NCI-H510A treated with DMSO at 0.1 percent for 48 hours (cell line): ENCODE measurements at places on chromosomes 4 and X.

DNA sequence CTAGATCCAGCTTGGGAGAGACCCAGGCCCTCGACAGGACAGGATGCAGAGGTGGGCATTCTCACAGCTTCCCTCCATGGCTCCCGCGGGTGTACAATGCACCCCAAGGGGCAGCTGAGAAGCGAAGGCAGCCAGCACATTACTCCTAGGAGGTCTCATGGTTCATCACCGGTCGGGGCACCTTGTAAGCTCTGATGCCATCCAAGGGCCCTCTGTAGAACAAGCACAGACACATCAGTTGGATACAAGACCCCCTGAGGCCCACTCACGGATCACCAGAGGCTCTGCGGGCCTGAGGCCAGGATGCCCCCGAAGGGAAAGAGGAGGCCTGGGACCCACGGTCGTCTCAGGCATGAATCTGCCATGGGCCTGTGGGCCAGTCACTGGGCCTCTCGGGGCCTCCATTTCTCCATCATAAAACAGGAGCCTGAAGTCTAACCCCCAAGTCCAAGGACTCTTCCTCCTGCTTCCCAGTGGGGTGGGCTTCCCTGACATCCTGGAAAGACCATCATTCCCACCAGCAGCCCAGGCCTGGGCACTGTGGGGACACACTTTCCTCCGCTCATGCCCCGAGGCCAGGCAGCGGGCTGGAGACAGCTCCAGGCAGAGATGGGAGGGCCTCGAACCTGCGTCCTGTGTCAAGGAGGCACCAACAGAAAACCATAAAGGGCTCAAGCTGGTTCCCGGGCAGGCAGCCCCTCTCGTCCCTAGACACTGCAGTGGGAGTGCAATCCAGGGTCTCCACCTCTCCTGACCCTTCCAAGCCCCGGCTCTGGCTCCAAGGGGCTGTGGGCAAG, 20.1 kb downstream of the HMX1 start:
- DNase-seq = no peak

DNA sequence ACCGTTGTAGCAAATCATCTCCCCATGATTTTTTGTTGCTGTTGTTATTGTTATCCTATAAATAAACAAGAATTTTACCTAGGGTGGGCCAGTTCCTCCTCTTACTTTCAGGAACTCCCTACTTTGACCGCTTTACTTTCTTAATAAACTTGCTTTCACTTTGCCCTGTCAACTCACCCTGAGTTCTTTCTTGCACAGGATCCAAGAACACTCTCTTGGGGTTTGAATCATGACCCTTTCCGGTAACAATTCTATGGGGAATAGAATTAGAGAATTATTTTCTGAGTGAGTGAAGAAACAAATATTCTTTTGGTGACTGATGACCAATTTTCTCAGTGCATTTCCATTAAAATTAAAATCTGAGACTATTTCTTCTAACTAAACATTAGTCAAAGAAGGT, 584.0 kb upstream of the TENM3 start:
- no peak for DNase-seq

DNA sequence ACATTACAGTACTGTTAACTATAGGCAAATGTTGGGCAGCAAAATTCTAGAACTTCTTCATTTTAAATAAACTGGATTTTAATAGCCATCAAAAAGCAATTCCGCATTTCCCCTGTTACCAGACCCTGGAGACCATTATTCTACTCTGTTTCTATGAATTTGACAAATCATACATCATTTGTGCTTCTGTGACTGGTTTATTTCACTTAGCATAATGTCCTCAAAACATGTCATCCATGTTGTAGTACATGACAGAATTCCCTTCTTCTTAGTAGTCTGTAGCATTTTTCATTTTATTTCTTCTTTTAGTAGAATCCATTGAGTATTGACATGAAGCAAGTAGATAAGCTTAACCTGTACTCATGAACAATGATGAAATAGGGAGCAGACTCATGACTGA, 59.4 kb upstream of the PPP4R3C start:
- no peak for DNase-seq

- no peak for DNase-seq
Measured at GRCh38 chr4:46927201-46927600, 18.2 kb upstream of the COX7B2 start.

GRCh38 chrX:10576777-10577447, 43.5 kb downstream of the MID1 start:
- DNase-seq = no peak

DNA sequence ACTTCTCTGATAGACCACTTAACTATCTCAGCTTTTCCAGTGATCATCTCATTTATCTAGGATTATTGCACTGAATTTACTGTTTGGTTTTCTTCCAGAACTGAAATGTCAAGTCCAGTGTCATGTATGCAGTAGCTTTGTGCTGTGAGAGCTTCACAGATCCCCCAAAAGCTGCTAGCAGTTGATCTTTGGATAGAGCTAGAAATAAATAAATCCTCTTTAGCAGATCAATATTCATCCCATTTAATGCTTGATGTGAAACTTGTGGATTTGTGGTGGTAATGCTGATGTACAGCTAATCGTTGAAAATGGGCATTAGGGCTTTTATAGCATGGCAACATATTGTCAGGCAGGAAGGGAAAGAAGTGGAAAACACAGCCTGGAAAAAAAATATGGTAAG, 509.6 kb upstream of the FAM241A start:
- DNase-seq = no peak

DNA sequence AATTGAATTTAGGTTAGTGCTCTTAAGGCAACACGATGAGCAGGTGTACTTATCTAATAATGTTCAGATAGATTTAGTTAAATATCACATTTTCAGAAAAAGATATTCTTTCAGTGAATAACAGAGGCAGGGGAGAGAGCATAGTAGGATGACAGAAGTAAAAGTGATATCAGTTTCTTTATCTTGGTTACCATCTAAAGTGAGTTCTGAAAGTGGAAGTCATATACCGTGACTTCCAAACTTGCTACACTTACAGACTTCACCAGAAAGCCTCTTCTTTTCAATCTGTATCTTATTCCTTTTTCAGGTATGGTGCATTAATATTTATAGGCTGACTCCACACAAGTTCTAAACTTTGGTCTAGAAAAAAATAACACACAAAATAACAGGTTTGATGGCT, 124.9 kb downstream of the POU4F2 start:
- DNase-seq = no peak

GRCh38 chr4:84582988-84583875, at the start of gene CDS1:
Gene CDS1 (plus strand): TSS chr4:84583127. CDS start chr4:84583402, 275 bp downstream.
- peak; percentile 64 for DNase-seq

- DNase-seq = no peak
Measured at GRCh38 chrX:130826249-130826648, 76.8 kb downstream of the ENOX2 start.

- no peak for DNase-seq
Measured at GRCh38 chr4:70000711-70001110, 4.9 kb downstream of the STATH start.

- DNase-seq = no peak
Measured at GRCh38 chr4:26217481-26217880, 103.3 kb upstream of the RBPJ start.

GRCh38 chrX:132984058-132984650, 25.7 kb upstream of the HS6ST2 start:
- no peak for DNase-seq

DNA sequence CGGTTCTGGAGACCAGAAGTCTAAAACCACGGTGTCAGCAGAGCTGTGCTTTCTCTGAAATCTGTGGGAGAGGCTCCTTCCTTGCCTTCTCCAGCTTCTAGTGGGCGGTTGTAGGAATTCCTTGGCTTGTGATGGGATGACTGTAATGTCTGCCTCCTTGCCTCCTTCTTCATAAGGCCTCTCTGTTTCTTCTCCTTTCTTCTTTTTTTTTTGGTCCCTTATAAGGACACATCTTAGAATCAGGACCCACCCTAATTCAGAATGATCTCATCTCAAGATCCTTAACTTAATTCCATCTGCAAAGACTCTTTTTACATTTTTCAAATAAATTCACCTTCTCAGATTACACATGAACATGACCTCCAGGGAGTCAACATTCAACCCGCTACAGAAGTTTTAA, 186.9 kb downstream of the STK32B start:
- no peak for DNase-seq

DNA sequence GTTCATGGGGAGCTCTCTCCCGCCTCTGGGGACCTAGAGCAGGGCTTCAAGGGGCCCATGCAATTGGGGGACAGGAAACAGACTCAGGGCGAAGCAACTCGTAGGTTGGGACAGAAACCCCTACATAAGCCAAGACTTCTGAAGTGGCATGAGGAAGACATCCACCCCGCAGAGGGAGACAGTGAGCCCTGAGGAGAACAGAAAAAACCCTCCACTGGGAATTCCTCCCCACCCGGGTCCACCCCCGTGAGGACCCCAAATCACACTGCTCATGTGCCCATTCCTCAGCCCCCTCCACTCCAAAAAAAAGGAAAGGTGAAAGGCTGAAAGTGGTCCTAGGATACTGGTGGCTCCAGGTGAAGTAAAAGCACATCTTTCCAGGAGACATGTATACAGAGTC, 74.0 kb downstream of the CPZ start:
- no peak for DNase-seq

DNA sequence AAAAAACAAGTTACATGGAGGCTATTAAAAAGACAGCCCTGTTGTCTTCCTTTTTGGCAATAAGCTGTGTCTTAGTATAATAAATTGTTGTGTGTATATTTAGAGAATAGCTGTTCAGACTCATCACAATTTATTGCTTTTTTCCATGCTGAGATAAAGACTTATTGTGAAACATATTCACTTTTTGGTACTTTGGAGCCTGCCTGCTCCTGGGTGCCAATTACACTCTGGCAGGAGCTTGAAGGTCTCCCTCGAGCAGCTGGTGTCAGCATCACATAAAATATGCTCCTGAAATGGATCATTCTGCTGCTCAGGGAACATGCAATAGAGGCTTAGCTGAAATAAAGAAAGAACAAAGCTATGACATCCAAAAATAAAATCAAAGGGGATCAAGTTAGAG, 211.6 kb upstream of the DKK2 start:
- DNase-seq = no peak

DNA sequence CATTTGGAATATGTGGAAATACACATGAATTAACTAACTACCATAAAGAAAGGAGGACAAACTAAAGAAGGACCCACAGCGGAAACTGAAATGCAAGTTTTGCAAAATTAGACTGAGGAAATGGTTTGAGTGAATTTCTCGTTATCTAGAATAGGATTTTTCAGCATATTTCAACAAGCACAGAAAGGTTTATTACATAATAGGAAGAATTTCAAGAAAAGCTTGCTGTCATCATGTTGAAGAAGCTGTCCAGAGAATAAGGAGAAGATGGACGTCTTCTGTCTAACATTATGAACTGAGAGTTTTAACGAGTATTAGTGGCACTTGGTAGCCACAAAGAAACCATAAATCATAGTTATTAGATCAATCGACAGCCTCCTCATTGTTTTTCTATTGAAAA, 45.0 kb downstream of the TEC start:
- no peak for DNase-seq

DNA sequence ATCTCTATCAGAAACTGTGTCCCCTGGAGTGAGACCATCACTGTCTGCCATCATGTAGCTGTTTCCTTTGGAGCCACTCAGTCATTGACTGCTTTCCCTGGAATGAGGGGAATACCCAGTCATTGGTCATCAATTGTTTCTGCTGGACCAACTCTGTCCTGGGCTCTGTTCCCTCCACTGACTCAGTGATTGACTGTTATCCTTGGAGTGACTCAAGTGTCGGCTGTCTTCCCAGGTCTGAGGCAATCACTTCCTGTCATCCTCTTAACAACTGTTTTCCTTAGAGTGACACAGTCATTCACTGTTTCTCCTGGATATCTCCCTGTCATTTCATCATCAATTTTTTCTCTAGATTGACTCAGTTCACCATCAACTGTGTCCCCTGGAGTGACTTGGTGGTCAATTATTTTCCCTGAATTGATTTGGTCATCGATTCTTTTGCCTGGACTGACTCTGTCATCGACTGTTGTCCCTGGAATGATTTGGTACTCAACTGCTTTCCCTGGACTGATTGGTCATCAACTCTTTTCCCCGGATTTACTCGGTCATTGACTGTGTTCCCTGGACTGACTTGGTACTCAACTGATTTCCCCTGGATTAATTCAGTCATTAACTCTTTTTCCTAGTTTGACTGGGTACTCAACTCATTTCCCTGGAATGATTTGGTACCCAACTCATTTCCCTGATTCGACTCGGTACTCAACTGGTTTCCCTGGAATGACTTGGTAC, 327.9 kb upstream of the VCX start:
- DNase-seq = no peak

- peak; percentile 2 for DNase-seq
Measured at GRCh38 chrX:39718981-39719380, 378.8 kb downstream of the BCOR start.

DNA sequence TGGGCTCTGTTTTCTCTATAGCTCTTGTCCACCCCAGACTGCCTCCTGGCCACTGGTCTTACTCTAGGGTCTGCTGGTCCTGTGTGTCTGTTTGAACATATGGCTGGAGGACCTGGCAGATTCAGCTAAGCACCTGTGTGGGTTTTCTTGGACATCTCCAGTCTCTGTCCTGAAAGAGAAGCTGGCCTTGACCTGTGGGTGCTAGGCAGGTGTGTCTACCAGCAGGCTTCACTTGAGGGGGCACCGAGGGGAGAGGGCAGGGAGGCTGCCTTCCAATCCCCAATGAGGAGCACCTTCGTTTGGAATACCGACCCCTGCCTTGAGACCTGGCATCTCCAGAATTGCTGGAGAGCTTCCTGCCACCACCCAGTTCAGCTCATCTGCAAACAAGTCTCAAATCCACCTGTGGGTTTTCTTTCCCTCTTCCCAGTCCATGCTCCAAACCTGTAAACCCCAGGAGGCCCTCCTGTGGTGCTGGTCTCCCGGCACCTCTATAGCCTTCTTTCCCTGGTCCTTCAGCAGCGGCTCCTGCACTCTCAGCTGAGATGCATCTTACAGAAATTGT, 45.2 kb downstream of the HTRA3 start:
- DNase-seq = no peak

DNA sequence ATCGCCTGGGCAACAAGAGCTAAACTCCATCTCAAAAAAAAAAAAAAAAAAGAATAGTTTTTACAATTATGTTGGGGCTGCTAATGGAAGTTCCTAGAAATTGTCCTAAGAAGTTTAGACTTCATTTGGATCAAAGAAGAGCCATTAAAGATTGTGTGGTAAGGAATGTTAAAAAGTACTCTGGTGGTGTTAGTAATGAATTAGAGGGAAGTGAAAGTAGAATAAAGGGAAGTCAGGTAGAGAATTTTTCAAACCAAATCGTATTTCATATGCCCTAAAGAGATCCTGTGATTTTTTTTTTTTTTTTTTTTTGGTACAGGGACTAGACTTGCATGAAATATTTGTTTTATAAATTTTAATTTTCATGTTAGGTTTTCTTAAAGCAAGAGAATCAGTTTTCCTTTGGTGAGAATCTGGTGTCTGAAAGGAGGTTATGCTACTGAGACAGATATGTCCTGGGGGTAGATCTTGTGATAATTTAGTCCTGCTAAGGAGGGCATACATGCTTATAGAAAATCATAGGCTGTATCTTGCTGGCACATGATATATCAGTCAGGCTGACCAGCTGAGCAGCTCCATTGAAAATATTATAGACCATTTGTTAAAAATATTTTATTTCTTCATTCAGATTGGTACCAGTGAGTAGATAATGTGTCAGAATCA, 10.7 kb downstream of the SEC24B start:
- DNase-seq = no peak

- no peak for DNase-seq
Measured at GRCh38 chr4:36320117-36320896, 38.9 kb downstream of the DTHD1 start.

GRCh38 chr4:156496797-156497196, 474.8 kb downstream of the PDGFC start:
- DNase-seq = no peak

- DNase-seq = no peak
Measured at GRCh38 chr4:8332038-8332857, 62.7 kb downstream of the HTRA3 start.
